Hypothalamus (tissue), 51 donors: ENCODE measurements at places on chromosomes 3 and 15.

DNA sequence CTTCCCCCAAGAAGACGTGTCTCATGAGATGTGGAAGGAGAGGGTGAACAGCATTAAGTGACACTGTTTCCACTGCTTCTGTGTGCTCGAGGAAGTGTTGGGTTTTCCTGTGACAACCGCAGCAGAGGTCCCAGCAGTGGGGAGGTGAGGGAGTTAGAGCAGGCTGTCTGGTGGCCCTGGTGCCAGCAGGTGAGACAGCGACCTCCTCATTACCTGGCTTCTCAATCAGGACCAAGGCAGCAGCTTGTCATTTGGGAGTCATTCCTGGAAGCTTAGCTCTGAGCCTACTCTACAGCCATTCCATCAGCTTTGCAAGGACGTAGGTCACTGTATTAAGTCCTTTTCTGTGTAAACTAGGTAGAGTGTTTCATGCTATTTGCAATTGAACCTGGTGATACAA lies 63.3 kb upstream of the RGMA start:
- no peak for DNase-seq

GRCh38 chr3:28253040-28253715 lies 11.8 kb downstream of the CMC1 start:
- no peak for DNase-seq

DNA sequence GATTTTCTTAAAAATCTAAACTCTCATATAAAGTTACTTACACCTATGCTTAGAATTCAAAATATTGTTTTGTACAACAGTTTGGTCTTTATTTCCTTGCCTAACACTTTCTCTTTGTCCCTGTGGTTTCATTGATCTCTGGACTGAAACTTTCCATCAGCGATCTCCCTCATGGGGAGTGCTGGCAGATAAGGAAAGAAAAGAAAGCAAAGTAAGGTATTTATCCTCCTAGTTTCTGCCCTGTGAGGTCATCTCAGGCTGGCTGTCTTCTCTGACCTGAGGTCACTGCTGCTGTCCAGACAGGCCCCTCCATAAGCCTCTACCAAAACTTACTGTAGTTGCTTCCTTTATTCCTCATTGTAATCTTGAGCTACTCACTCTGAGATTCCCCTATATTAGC lies 57.9 kb upstream of the EPHA6 start:
- no peak for DNase-seq

- no peak for DNase-seq
Measured at GRCh38 chr3:56688191-56688590, 5.1 kb upstream of the TASOR start.

- DNase-seq: no peak
Measured at GRCh38 chr3:13199006-13199776, 126.0 kb upstream of the IQSEC1 start.

GRCh38 chr3:128804017-128804810 lies 75.2 kb upstream of the ACAD9 start:
- DNase-seq: no peak

GRCh38 chr3:15903164-15903563 lies 105.4 kb upstream of the ANKRD28 start:
- DNase-seq: no peak

- peak; percentile 31 for DNase-seq
Measured at GRCh38 chr3:13045904-13046568, 27.2 kb downstream of the IQSEC1 start.

DNA sequence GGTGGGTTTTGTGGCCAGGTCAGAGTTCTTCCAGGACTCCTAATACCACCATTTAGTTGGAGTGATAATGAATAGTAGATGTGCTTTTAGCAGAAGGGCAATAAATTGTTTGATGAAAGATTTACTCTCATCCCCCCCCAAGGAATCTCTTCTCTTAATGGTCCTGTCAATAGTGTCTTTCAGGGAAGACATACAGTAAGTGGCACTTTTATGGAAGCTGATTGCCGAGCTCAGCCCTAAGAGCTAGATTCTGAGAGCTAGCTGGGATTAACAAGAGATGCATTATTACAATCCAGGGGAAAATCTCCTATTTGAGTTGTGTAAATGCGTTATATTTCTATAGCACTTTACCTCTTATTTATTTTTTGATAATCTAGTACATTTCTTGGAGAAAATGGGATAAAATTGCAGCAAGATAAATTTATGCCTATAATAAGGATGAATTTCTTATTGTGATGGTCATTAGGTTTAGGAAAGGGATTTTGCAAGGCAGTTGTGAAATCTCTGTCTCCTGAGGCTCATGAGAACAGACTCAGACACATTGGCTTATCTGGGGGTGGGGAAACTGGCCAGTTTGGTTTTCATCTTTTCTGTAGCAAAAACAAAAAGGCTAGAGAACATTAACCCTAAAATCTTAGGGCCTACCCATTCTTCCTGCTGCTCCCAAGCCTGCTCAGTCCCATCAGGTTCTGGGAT lies 41.6 kb upstream of the CLSTN2 start:
- no peak for DNase-seq

DNA sequence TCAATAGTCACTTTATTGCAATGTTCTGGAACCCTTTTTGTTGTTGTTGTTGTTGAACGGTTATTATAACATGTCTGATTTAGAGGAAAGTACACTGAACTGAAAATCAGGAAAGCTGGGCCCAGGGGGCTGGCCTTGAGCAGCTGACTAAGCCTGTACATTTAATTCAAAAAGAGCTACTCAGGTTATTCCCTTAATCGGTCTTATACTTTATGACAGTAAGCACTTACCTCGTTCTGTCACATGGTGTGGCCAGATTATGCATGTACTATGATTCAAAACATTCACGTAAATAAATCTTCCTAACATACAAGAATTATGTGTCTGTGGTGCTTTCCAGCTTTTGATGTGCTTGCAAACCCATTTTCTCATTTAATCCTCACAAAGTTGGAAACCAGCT lies 382.5 kb upstream of the TPRG1 start:
- no peak for DNase-seq

DNA sequence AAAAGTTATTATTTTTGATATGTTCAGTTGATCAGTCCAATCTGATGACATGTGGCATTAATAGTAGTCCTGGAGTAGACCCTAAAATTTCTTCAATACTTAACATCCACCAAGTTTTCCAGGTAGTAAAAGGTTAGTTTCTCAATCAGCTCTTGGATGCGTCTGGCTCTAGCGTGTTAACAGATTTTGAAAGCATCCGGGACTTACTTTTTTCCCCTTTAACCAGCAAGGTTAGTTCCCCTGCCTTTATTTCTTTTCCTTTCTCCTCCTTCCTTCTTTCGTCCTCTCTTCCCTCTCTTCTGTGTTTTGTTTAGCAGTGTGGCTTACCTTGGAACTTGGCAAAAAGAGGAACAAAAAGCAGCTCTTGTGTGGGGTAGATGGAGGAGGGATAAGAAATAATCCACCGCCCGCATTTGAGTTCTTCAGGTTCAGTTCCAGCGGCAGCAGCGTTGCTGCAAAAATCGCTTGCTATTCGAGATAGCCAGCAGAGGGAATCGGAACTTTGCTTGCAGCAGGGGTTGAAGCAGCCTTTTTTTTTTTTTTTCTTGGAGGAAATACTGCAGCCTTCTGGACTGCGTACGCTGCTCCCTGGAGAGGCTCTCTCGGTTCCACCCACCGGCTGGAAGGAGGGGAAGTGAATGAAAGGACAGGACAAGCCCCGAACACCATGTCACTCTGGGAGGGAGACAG lies at the start of gene RBMS3:
RBMS3 (plus strand) TSS at position 668 of the 690 bp plus-strand sequence.
- DNase-seq: peak; percentile 63

- no peak for DNase-seq
Measured at GRCh38 chr3:139297588-139298311, 46.1 kb upstream of the MRPS22 start.

DNA sequence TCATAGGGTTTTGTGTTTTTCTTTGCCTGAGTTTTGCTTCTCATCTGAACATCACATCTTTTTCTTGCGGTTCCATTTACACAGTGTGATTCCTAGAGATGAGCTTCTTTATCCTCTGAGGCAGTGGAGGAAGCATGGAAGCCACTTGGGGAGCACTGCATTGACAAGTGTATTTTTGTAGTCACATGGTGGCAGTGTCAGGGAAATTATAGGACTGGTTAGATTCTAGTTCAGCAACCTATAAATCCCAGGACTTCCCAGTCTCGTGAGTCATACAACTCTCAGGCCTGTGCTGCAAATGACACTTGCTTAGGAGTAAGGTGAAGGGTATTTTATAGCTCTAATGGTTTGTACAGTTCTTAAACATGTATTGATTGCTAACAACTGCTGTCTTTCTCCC lies 58.4 kb downstream of the RBM6 start:
- DNase-seq: no peak

- no peak for DNase-seq
Measured at GRCh38 chr3:171811913-171812335, 1.6 kb upstream of the PLD1 start.
